ENCODE measurements at places on chromosomes 1 and 21.

DNA sequence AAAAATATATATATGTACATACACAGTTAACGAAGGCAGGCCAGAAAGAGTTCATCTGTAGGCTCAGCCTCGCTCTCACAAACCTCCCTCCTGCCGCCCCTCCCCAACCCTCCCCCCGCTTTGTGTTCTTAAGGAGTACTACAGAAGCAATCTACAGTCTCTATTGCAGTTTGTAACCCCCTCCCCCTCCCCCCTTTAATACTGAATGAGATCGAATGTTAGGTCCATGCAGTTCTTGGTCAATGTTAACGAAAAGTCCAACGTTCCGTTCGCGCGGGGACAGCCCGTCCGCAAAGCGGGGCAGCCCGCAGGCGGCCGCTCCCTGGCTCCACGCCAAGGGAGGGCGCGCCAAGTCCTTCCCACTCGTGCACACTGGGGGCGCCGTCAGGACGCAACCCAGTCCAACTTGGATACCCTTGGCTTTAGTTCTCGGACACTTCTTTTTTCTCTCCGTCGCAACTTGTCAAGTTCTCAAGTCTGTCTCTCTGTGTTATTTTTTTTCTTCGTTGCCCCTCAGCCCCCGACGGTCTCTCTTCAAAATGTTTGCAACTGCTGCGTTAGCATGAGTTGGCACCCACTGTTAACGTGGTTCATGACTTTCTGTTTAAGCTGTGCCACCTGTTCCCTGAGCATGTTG is 2.2 kb downstream of the JUN start:
- peak; percentile 43 for DNase-seq

GRCh38 chr1:169044971-169045370 is 61.5 kb upstream of the ATP1B1 start:
- DNase-seq: no peak

DNA sequence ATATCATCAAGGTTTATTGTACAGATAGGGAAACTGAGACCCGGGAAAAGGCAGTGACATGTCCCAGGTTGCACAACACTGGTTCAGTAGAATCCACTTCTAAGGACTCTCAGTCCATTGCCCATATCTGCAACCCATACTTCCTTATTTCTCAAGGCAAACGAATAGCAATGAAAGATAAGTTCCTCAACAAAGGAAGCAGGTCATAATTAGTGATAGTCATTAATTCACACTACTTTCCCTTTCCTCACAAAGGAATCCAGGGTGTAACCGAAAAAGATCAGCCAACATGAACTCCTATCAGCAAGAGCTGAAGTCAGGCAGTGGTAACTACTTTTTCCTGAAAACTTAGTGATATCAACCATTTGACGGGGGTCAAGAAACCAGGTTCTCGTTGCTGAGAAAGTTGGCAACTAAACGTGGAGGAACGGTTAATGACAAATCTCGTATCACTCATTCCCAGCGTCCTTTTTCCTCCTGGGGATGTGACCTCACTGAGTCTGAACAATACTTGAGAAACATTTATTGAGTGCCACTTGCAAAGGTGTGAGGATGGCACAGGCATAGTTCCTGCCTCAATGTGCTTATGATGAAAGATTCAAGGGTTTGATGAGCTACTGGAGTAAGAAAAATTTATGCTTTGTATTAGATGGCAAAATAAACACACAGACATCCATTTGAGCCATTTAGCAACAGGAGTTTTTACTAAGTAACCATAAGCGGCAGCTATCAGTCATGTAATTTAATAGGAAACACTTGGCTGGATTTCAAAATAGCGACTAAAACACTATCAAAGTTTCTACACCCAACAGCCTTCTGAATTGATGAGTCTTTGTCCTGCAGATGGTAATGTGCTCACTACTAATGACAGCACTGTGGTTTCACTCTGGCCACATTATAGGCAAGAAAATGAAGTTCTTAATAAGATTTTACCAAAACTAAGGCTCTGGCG is 82.3 kb downstream of the PLPP3 start:
- no peak for DNase-seq

DNA sequence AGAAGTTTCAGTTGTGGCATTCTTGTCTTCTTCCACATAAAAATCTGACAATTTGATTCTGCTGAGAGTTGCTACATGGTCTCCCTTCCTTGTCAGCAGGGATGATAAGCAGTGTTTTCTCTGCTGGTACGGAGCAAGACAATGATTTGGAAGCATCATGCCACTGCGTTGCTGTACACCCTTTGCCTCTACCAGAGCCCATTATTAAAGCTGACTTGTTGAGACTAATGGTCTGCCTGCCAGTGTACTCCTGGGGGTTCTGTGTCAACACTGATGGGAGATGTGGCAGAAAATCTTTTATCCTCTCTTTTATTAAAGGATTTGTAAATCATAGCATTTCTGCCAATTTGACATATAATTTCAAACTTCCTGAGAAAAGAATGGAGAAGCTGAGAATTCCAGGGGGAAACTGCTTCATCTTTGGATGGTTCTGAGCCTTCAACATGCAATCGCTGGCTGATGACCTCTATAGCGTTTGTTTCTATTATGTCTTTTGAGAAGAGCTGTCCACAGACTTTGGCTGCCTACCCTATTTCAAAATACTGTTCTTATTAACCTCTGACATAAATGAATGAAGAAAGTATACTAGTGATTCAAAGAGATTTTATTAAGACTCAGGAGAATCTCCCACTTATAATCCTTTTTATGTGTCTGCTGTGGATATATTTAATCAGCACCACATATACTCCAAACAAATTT is 47.9 kb upstream of the DYNLT5 start:
- DNase-seq: no peak

- DNase-seq: no peak
These were observed 179.8 kb downstream of the DYRK1A start for GRCh38 chr21:37546299-37546908.

DNA sequence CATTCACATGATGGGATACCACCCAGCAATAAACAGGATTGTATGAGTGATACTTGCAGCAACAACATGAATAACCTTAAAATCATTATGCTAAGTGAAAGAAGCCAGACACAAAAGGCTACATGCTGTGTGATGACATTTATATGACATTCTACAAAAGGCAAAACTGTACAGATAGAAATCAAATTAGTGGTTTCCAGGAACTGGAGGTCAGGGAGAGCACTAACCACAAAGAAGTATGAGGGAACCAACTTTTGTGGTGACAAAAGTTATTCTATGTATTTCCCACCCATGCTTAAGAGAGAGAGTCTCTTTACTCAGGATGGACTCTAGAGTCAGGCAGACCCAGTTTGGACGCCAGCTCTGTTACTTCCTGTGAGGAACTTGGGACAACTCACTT is 364.5 kb upstream of the DAB1 start:
- no peak for DNase-seq

DNA sequence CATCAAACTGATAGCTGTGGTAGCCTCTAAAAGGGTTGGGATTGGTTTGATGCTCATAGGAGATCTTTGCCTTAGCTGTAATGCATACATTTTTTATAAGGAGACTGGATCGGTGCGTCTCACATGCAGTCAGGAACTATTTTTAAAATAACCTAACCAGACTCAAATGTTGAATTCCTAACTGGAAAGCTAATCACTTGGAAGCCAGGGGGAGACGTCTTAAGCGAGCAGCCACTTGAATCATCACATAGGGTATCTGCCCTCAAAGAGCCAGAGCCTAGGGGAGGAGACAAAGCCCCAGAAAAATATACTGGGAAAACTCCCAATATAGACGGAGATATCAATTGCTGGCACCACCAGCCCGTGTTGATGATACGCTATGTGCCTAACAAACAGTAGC is 61.7 kb upstream of the PUM1 start:
- DNase-seq: no peak

- no peak for DNase-seq
These were observed 12.8 kb upstream of the E2F2 start for GRCh38 chr1:23543707-23544443.

- DNase-seq: peak; percentile 42
These were observed 11.5 kb upstream of the CFAP45 start for GRCh38 chr1:159911326-159912070.

GRCh38 chr1:34013958-34014737 is 150.3 kb downstream of the HMGB4 start:
- DNase-seq: peak; percentile 31

- peak; percentile 43 for DNase-seq
These were observed at the start of gene RXFP4 for GRCh38 chr1:155940993-155941844. Gene RXFP4, plus strand, starts transcription at chr1:155941638. Its CDS starts 72 bp downstream, at chr1:155941710.

- DNase-seq: no peak
These were observed 88.1 kb upstream of the RUNX3 start for GRCh38 chr1:25018110-25018735.

DNA sequence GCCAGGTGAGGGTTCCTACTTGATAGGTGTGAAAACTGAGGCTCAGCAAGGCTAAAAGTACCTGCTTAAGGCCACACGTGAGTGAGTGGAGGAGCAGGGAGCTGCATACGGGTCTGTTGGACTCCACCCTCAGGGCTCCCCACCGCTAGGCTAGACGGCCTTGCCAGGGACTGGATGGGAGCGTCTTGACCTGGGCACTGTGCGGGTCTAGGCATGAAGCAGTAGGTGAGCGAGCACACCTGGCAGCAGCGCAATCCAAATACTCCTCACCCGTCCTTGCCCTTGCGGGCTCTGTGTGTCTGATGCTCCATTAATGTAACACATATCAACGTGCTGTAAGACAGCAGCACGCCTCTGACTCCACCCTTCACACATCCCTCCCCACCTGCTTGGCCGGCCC is 94.0 kb downstream of the LACTBL1 start:
- DNase-seq: no peak

DNA sequence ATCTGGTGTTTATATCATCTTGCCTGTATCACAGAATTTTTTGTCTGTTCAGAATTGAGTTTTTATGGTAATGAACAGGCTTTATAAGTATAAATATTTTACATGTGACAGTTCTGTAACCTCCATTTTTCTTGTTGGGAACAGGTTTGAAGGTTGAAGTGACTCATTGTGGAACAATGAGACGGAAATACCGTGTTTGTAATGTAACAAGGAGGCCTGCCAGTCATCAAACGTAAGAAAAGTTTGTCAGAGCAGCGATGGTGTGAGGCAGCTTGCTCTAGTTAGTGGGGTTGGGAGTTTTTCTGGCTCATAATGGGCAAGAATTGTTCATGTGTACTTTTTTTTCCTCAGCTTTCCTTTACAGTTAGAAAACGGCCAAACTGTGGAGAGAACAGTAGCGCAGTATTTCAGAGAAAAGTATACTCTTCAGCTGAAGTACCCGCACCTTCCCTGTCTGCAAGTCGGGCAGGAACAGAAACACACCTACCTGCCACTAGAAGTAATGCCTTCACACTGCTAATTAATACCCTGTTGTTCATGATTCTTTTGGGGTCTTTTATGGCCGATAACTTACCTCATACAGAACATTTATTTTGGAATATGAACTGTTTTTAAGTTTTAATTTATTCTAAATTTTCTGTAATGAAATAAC is 75.2 kb upstream of the TEKT2 start:
- DNase-seq: no peak

GRCh38 chr1:40777224-40777970 is 6.2 kb upstream of the KCNQ4 start:
- DNase-seq: no peak

- DNase-seq: no peak
These were observed 180.8 kb downstream of the BRINP2 start for GRCh38 chr1:177351361-177352108.

- peak; percentile 65 for DNase-seq
These were observed 1.3 kb downstream of the KDM5B start for GRCh38 chr1:202806845-202807450.

- DNase-seq: no peak
These were observed 7.1 kb upstream of the RASAL2 start for GRCh38 chr1:178086766-178087165.

GRCh38 chr1:224333309-224333926 is 3.4 kb upstream of the NVL start:
- peak; percentile 85 for DNase-seq

DNA sequence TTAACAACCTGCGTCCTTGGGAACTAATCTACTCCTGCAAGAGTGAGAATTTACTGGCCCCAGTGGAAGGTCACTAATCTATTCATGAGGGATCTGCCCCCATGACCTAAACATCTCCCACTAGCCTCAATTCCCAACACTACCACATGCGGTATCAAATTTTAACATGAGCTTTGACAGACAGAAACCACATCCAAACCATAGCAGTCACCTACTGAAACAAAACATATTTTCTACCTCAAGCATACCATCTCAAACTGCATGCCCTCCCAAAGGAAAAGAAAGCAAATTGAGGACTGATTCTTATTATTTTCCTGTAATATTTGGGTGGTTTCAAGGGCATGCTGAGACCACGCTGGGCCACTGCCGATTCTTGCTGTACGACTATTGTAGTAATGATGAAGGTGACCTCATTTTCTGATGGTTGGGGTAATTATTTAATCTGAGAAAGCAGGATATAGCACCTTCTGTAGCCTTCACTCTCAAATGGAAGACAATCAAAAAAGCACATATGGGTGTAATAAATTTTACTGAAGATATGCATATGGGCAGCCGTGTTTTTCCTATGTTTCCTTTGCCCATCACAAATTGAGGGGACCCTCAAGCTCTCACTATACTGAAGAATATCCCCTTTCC is 13.2 kb upstream of the GBP5 start:
- DNase-seq: no peak

DNA sequence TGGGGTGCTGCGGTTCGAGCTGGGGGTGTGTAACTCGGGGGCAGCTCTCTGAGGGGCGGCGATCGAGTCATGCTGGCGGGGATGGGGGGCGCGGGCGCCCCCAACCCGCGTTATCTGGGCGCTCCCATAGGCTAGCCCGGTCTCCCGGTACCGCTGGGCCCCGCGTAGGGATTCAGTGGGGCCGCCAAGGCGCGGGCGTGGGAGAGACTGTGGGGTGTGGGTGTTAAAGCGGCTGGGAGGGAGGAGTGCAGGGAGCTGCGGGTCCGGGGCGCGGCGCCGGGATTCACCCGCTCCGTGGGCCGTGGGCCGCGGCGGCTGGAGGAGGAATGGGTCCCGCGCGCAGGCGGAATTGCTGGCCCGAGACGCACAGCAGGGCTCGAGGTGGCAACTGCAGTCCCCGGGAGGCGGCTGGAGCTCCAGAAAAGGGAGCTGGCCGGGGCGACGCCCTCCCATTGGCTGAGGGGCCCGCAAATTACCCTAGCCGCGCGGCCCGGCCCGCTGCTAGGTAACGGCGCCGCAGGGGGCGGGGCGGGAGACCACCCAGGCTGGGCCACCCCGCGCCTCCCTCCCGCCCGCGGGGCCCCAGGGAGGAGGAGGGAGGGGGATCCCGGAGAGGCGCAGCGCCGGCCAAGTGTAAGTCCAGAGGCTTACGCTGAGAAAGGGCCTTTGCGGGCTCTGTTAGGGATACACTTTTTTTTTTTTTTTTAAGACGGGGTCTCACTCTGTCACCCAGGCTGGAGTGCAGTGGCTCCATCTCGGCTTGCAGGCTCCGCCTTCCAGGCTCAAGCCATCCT is at the start of gene PTCH2:
Gene PTCH2 (minus strand): TSS at position 392 of the 794 bp plus-strand sequence. CDS start 321 bp downstream, at position 71.
- peak; percentile 44 for DNase-seq

DNA sequence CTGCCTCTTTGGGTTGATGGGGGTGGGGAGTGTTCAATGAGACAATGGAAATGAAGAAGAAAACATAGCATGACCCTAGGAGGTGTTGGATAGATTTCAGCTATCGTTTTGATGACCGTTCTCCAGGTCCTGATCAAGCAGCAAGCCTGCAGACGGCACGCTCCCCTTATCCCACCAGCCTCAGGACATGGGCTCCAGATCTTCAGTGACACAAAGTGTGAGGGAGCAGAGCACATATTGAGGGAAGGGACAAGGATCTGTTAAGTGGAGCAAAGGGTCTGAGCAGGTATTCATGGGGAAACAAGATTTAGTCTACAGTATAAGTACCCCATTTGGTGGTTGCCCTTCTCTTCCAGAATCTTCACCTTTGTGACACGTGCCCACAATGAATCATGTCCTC is 4.7 kb downstream of the SPRR5 start:
- no peak for DNase-seq

GRCh38 chr1:231063331-231063730 is 23.3 kb upstream of the FAM89A start:
- no peak for DNase-seq

GRCh38 chr1:43442756-43443155 is 11.0 kb downstream of the HYI start:
- DNase-seq: no peak
